ELR (cell line): ENCODE measurements at places on chromosomes 4 and X.
A peak's percentile ranks its signal among the peaks of the same experiment; 100 is the strongest.

DNA sequence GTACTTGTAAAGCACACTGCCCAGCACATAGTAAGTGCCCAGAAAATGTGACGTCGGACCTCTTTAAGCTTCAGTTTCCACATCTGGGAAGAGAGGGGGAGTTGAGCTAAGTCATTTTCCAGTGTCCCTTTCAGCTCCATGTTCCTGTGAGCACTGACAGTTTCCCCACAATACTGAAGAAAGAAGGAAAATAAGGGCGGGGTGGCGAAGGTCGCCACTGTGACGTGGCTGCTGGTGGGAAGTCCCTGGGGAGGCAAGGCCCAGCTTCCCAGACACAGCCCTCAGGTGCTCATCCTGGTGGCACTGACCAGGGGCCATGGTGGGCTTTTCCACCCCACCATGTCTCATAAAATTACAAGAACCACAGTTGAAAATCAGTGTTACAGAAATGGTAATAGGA, 121.8 kb downstream of the PTTG2 start:
- no peak for DNase-seq

- DNase-seq, result no peak
Measured at GRCh38 chrX:9393571-9393970, 71.3 kb upstream of the TBL1X start.

DNA sequence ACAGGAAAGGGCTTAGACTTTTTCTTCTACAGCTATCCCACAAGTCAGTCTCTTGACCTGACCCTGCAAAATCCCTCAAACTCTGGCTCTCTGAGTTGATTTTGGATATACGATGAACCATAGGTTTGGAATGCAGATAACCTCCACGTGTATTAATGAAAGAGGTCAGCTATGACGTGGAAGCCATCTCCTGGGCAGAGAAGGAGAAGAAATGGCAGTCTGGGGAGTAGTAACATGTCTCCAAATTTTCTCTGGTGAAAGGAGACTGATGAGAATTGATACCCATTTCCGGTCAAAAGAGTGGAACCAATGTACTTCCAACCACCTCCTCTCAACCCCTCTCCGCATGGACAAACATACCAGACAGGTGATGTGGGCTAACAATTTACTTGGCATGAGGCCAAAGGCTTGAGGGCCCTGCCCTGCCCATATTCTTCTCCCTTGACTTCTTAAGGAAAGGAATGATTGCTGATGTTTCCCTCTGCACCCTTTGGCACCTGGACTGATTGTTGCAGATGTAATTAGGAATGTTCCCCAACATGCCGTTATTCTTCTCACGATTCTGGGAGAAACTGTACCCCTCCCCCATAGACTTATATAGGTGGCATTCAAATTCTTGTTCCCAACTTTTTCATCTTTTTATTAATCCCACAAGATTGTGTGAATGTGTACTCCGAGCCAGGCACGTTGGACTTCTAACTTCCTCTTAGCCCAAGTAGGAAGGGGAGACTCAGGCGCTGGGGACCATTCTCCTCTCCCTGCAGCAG, 580 bp upstream of the PLS3 start:
- DNase-seq, result peak; percentile 66

DNA sequence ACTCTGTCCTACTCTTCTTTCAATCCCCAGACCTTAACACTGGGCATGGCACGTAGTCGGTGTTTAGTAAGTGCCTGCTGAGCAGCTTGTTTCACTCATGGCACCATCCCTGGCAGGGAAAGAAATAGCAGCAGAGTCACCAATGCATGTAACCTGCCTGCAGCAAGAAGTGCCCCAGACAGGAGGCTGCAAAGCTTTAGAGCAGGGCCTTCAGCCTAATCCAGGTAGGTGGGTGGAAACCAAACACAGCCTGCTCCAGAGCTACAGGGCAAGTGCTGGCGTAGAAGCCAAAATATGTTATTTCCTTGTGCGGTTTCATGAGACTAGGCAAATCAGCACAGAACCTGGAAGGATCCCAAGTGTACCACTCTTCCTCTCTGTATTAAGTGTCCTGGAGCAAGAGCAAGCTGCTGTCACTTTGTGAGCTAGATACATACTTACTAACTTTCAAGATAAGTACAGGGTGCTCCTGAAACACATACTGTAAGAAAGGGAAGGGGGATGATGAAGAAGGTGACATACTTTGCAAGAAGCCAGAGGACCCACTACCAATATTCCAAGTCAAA, 5.5 kb downstream of the PROM1 start:
- no peak for DNase-seq

- no peak for DNase-seq
Measured at GRCh38 chr4:96753216-96753615, 913.3 kb downstream of the PDHA2 start.

GRCh38 chrX:150704030-150704613, 10.9 kb downstream of the MTMR1 start:
- peak; percentile 74 for DNase-seq

GRCh38 chr4:158778156-158778711, 9.4 kb downstream of the FNIP2 start:
- DNase-seq, result no peak

DNA sequence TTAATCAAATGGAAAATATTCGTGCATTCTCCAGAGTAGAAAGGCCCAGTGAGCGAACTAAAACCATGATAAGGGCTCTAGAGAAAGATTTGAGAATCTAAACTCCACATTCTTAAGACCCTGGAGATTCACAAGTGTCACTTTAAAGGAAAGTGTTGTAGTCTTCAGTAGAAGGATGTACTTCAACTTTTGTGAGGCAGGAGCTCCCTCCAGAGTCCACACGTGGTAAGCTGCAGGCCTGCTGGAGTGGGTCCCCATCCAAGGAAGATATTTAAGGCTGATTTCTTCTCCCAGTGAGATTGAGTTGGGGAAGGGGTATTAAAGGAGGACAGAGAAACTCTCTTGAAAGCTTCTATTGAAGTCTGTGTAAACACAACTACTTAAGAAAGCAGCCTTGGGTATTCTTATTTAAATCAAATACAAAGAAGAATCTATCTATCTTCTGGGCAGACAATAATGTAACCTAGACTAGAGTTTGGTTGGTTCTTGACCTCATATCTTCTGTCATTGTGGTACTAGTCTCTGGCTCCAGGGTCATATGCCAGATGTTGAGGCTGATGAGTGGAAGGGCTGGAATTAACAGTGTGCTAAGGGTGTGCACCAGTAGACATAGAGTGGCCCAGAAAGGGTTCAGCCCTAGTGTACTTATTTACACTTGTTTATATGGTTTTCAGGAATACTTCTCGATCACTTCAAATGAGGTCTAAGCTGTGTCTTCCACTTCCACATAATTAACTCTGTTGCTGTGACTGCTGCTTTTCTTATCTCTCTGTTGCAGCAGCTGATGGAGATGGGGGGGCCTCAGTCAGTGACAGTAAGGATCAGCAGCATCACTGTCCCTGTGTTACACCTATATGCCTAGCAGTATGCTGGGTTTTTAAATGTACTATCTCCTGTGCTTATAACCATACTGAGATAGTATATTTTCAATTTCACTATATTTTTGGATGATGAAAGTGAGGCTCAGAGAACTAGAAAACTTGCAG, 76.1 kb downstream of the HMGB2 start:
- peak; percentile 72 for DNase-seq

DNA sequence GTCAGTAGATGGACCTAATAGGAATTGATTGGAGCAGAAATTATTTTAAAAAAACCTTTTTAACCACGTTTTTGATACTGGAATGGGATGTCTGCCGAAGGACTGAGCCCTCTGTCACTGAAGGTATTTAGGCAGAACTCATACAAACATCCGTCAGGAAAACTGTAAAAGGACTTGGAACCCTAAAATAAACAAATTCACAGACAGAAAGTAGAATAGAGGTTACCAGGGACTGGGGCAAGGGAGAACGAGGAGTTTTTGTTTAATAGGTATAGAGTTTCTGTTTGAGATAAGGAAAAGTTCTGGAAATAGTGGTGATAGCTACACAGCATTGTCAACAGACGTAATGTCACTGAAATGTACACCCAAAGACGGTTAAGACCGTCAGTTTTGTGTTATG, 105.5 kb downstream of the BCOR start:
- DNase-seq, result no peak

- peak; percentile 74 for DNase-seq
Measured at GRCh38 chr4:80239480-80240150, 26.8 kb upstream of the FGF5 start.

- DNase-seq, result no peak
Measured at GRCh38 chr4:8908206-8908893, 36.7 kb upstream of the HMX1 start.
